HCT116 (cell line): ENCODE measurements at places on chromosomes 2 and 18. TPM values are rescaled to one million over a fixed set of nuclear protein-coding genes. Genes with fewer than 3 reads are reported as not detected.

DNA sequence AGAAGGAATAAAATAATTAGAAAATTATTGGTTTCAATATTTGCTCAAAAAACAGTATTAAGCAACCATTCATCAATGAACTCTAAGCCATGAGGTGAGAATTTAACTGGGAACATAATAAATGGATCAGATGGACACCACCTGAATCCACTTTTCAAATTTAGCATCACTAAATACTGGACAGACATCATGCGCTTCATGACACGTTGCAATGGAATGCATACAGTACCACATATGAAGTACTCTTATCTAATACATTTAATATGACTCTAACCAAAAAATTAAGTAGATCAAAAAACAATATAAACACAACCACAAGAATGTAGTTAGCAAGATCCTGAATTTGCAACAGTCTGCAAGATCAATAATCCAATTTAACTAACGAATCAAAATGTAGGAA lies 76.6 kb downstream of the COBLL1 start:
- DNase-seq: no peak

CNGA3 gene
- total RNA-seq: not detected

- DNase-seq: no peak
Measured at GRCh38 chr18:3408107-3408506, 41.9 kb upstream of the TGIF1 start.

MOCOS gene
- 12.1 TPM for total RNA-seq

DNA sequence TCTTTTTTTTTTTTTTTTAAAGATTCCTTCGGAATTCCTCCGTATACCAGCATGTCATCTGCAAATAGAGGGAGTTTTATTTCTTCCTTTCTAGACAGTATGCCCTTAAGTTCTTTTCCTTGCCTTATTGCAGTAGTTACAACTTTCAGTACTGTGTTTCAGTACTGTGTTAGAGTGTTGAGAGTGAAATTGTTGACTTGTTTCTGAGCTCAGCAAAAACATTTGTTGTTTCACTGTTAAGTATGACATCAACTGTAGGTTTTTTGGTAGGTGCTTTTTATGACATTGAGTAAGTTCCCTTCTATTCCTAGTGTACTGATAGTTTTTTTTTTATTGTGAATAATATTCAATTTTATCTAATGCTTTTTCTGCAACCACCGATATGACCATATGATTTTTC lies 43.9 kb downstream of the ACVR2A start:
- DNase-seq: no peak

PDE11A gene
- total RNA-seq: 0.61 TPM

DNA sequence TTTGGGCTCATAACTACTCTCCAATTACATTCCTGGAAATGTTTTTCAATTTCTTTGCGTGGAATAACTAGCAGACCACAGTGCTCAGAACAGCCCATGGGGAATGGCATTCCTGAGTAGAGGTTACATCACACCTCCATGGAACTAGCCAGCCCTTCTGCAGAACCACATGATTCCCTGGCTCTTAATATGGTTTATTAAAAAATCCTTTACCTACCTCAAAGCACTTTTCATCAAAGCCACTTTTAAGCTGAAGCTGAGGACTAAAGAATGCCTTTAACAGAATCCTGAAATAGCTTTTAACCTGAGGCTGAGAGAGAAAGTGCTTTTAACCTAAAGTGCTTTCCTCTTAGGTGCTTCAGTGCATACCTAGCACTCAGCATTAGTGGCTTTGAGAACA lies 376.3 kb downstream of the ARHGAP15 start:
- DNase-seq: no peak

- DNase-seq: no peak
Measured at GRCh38 chr2:218605432-218605831, 2.3 kb upstream of the PLCD4 start.

SAG gene
- not detected for total RNA-seq

DNA sequence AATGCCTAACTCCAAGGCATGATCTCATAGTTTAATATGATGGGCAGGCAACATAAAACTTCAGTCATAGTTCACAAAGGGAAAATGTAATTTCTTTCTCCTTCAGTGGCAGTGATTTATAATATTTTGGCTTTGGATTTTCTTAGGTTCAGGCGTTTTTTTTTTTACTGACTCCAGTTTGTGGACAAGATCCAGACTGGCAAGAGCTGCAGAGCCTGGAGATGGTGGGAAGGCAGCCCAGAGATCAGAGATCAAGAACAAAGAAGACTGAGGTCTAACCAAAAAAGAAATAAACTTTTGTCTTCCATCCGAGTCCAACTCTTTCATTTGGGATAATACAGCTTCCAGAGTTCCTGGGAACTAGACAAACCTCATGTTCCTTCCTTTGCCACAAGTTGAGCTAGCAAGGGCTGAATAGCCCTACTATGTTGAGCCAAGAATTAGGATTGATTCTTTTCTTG lies 215.3 kb upstream of the SETBP1 start:
- DNase-seq: no peak

HS1BP3 gene
- 17.1 TPM for total RNA-seq

- peak; percentile 97 for DNase-seq
Measured at GRCh38 chr2:45964223-45964841, 312.9 kb downstream of the PRKCE start.

DNA sequence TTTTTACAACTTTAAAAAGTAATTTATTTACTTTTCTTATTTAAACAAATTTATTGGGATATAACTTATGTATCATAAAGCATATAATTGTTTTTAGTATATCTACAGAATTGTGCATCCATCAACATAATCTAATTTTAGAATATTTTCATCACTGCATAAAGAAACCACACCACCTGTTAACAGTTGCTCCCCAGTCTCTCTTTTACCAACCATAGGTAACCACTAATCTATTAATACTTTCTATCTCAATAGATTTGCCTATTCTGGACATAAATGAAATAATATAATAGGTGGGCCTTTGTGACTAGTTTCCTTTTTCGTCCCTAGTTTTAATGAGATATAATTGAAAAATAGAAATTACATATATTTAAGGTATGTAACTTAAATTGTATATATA lies 90.6 kb downstream of the ADAM23 start:
- DNase-seq: no peak

GRCh38 chr18:51666763-51667191 lies 469.3 kb upstream of the MEX3C start:
- DNase-seq: no peak

MTHFD2 gene
- total RNA-seq: 445 TPM

DNA sequence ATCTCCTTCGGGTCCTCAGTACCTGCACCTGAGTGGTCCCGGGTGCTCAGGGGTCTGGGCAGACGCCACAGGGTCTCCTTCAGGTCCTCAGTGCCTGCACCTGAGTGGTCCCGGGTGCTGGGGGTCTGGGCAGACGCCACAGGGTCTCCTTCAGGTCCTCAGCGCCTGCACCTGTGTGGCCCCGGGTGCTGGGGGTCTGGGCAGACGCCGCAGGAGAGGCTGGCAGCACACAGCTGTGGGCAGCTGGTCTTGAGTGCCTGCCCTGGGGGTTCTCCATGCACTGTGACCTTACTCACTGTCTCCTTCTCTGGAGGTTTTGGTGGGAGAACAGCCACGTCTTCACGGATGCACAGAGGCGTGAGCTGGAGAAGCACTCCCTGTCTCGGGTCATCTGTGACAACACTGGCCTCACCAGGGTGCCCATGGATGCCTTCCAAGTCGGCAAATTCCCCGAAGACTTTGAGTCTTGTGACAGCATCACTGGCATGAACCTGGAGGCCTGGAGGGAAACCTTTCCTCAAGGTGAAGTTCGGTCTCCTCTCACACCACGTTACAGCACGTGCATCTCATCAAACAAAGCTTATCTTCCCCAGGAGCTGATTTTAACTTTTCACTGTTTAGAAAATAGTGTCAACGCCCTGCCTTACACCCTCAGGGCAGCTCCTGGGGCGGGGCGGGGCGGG lies 82.6 kb downstream of the TPO start:
- DNase-seq: no peak

DNA sequence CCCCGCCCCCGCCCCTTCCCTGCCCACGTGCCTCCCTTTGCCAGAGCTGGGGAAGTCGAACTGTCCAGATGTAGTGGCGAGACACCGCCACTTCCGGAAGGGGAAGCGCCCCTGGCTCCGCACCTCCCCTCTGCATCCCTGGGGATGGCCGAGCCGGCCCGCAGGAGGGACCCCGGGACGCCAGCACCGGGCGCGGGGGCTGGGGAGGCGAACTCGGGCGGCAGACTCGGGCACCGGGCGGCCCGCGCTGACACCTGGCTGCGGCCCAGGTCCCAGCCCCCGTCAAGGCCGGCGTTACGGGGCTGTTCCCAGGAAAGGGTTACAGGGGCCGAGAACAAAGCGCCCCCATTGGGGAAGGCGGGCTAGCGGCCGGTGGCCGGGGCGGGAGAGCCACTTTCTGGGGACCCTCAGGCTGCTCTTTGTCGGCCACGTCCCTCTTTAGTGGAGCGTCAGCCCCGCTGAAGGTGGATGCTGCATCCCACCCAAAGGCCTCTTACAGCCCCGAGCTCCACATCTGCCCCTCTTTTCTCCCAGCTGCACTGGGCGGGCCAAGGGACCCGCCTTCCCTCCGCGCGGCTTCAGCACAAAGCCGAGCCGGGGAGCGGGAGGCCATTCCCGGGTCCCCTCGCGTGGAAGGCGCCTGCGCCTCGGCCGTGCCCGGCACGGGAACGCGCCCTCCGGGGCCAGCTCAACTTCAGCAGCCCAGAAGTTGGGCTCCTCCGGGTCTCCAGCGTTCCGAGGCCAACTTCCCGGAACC lies 1.3 kb downstream of the SDC1 start:
- DNase-seq: no peak

DNA sequence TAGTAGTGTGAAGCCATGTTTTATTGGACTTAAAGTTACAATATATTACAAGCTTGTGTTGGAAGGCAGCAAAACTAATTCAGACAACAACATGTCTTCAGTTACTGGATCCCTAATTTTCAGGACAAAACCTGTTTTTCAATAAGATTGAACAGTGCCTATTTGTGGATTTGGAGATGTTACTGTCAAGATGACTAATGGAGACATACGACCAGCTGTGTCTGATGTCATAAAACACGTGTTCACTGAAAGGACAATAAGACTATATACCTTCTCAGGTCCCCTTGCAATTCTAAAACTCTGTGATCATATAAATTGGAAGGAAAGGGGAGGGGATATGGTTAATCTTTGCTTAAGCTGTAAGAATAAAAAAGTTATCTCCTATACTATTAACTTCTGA lies 21.7 kb downstream of the METTL21A start:
- no peak for DNase-seq

GRCh38 chr2:1770566-1771380 lies 26.5 kb upstream of the PXDN start:
- no peak for DNase-seq

GRCh38 chr2:8115456-8115855 lies 566.4 kb upstream of the ID2 start:
- no peak for DNase-seq

SP140L gene
- total RNA-seq: 28.9 TPM

DNA sequence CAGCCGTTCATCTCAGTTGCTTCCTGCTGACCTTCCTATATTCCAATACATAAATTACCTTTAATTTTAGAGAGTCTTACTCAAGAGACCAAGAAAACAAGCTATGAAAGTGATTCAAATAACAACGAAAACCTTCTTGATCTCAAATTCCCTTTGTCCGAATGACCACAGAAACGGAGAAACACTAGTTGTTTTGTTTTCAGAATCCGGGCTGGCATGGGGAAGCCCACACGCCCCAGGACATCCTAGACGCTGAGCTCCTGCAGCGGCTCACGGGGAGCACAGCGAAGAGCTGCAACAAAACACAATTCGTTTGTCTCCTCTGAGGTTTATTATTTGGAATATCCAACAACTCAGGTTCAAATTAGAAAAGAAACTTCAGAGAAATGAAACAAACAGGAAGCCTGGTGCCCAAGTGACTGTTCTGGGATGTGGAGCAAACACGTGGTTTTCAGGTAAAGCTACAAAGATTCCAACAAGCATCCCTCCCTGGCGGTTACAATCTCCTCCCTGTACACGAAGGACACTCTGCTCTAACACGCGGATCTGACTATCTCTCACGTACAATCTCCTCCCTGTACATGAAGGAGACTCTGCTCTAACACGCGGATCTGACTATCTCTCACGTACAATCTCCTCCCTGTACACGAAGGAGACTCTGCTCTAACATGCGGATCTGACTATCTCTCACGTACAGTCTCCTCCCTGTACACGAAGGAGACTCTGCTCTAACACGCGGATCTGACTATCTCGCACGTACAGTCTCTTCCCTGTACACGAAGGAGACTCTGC lies 237.5 kb downstream of the TWIST2 start:
- DNase-seq: no peak

GALR1 gene
- total RNA-seq: not detected

GRCh38 chr2:6475155-6475940 lies 390.4 kb downstream of the CMPK2 start:
- DNase-seq: no peak

GRCh38 chr2:18771212-18771611 lies 181.8 kb upstream of the NT5C1B start:
- DNase-seq: no peak

- DNase-seq: no peak
Measured at GRCh38 chr2:74290466-74291217, 52.6 kb downstream of the SLC4A5 start.

DNA sequence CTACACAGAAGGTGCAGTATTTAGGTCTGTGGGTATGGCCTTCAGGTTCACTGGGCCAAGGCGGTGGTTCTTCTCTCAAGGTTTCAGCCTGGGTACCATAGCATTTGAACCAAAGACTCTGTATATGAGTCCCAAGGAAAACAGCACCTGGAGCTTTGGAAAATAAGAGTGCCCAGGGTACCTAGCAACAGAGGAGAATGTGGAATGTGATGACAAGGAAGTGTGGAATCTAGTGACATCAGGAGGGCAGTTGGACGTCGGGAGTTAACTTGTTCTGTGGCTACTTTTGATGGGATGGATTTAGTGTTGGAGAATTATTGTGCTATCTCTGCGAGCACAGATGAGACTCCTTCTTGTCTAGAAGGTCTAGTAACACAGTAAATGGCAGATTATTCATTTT lies 201.2 kb downstream of the NOL4 start:
- DNase-seq: no peak

DNA sequence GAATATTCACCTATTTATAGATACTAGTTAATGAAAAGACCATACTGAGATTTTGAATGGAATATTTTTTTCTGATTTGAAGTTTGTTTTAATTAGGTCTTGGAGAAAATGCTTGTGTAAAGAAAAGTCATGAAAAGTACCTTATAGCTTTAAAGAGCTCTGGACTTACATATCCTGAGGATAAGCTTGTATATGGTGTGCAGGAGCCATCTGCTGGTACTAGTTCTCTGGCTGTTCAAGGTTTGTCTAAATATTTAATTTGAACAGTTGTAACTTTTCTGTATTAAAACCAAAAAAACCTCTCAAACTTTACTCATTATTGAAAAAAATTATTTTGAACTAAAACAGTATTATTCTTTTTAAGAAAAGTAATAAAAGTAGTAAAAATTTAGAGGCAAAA lies 50.1 kb downstream of the UBR3 start:
- peak; percentile 10 for DNase-seq

DNA sequence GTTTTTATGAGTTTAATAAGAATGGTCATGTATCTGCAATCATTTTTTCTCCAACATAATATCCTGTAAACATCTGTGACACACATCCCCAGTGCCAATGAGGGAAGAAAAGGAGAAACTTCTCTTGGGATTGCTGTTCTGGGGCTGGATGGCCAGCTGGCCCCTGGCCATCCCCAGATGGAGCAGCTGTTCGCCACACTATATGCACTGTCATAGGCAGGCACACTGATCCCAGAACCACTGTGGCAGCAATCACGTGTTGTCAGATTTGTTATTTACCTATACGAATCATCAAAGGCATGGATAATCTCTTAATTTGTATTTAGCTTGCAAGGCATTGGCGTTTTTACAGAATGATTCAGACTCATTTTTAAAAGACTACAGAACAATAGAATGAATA lies 167.6 kb upstream of the ACAA2 start:
- DNase-seq: no peak
